ENCODE measurements at places on chromosomes 4 and X.

GRCh38 chr4:139828966-139829664 lies 163.5 kb downstream of the MGST2 start:
- no peak for DNase-seq

GRCh38 chr4:72486991-72487390 lies 82.0 kb downstream of the ADAMTS3 start:
- DNase-seq, result no peak

- DNase-seq, result no peak
These were observed 19.8 kb downstream of the BEX3 start for GRCh38 chrX:103396186-103396585.

- DNase-seq, result peak; percentile 63
These were observed 210.0 kb upstream of the AGTR2 start for GRCh38 chrX:115960440-115961084.

GRCh38 chr4:30720661-30721184 lies 554 bp downstream of the PCDH7 start:
- no peak for DNase-seq

GRCh38 chr4:139887376-139887802 lies 221.8 kb downstream of the MGST2 start:
- no peak for DNase-seq

DNA sequence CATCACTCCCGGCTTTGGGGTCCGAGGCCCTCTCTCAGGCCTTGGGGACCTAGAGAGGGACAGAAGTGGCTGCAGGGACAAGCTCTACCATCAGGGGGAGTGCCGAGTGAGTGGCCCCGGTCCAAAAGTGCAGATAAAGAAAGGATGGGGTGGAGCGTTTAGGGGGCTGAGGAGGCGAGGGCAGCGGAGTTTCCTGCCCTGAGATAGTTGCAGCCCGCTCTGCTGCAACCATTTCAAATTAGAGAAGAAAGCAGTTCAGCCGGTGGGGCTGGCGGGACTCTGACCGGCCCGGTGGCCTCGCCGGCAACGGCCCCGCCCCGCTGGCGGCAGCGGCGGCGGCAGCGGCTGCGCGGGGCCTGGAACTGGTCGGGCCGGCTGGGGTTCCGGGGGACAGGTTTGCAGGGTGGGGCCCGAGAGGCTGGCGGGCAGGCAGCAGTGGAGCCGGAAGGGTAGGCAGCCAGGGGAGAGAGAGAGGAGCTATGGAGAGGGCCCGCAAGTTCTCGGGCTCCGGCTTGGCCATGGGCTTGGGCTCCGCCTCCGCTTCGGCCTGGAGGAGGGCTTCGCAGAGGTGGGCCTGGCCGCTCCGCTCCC lies 7.6 kb downstream of the DLG3 start:
- peak; percentile 52 for DNase-seq

DNA sequence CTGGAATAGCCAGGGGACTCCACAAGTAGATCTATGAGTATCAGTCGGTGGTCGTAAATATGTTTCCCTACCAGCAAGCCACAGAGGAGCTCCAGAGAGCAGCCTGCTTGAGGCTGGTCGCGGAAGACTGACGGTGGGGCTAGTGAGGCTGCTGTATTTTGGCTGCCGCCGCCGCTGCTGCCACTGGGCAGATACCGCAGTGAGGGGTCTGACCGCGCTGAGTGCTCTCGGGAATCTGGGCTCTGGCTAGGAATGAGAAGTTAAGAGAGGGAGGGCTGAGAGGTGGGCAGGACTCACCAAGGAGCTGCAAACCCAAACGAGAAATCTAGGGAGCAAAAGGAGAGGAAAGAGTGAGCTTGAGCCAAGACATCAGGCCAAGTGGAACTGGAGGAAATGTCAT lies at the start of gene EXOC1L:
Gene EXOC1L (plus strand): TSS at position 157 of the 400 bp plus-strand sequence. CDS start 237 bp downstream, at position 394.
- no peak for DNase-seq

DNA sequence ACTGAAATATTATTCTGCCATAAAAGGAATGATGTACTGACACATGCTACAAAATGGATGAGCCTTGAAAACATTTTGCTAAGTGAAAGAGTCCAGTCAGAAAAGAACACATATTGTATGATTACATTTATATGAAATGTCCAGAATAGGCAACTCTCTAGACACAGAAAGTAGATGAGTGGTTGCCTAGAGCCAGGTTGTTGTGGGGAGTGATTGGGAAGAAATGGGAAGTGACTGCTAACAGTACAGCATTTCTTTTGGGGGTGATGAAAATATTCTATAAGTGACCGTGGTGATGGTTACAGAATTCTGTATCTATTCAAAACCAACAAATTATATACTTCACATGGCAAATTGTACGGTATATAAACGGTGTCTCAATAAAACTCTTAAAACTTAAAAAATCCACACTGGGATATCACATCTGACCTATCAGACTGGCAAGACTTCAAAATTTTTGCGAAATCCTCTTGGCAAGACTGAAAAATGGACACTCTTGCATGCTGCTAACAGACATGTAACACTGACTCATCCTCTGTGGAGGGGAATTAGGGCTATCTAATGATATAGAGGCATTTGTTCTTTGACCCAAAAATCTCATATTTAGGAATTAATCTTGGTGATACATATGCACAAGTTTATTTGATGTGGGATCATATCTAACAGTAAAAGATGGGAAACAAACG lies 71.8 kb downstream of the FAM13A start:
- no peak for DNase-seq

- no peak for DNase-seq
These were observed 4.4 kb downstream of the HSD17B10 start for GRCh38 chrX:53429755-53430154.

DNA sequence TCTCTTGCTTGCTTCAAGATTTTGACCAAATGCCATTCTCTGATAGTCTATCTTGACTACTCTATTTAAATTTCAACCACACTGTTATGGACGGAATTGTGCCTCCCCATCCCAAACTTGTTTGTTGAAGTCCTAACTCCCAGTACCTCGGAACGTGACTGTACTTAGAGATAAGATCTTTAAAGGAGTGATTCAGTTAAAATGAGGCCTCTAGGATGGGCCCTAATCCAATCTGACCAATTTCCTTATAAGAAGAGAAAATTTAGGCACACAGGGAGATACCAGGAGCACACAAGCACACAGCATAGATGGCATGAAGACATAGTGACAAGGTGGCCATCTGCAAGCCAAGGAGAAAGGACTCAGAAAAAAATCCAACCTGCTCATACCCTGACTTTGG lies 269.9 kb downstream of the KCNIP4 start:
- no peak for DNase-seq

DNA sequence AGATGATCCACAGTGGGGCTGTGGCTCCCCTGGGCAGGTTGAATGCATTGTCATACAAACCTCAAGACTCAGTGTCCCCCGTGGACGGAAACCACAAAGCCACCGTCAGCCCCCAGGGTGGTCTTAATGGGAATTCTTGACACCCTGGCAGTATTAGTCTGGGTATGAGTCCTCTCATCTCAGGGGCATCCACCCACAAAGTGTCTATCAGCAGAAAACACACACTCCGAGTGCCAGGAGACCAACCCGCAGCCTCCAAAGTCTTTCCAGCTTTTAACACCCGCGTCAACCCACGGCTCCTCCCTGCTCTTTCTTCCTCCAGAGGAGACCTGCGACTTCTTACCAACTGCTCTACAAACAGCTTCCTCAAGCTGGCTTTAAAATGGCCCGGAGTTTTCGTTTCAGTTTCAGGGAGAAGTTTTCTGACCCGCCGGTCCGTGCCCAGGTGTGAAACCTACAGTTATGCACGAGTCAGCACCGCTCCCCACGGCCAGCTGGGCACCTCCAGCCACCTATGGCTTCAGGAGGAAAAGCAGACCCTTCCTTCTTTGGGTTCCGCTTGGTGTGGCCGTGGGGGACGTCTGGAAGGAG lies 14.4 kb upstream of the ASMTL start:
- no peak for DNase-seq
